ENCODE measurements at places on chromosomes 1 and 21.

DNA sequence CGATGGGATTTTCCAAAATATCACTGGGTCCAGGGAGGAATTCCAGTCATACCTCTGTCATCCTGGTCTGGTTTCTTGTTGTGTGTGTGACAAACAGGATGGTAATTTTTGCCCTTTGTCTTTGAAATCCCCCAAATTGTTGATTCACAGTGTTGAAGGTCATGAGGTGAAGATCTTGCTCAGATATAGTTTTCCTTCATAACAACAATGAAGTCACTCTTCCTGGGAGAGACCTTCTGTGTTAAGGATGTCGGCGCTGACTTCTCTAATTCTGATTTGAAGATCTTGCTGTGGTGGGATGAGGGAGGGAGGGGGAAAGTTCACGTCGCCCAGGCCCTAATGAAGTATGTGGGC, 32.2 kb upstream of the MPZL1 start:
- no peak for DNase-seq

- peak; percentile 2 for DNase-seq
These were observed 42.1 kb upstream of the OSBPL9 start for GRCh38 chr1:51574796-51575195.

DNA sequence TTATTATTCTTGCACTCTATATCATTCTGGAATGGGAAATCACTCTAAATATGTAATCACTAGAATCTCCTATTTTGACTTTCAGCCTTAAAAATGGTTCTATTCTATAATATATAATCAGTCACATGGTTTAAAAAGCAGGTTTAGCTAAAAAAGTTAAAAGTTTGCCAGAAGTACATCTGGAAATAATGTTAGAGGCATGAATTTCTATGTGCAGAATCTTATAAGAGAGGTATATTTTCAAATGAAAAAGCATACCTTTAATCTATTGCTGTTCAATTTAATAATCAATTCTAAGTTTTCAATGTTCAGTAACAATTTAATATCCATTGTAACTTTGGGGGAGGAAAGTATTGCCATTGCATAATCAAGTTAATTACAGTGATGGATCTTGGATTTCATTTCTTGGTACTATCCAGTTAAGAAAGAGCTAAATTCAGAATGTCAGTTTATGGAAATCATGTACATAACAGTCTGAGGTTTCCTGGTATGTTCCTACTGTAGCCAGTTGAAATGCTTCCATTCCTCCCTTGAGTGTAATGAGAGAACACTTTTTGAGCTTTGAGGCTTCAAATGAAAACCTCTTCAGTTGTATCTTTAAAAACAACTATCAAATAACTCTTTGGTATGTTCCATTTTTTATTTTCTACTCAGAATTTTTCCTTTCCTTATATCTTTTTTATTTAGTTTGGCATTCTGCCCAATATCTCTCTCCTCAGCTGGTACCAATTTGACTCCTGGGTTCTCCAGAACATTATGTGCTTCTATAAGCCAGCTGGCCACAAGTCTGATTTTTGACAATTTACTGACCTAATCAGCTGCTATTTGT, 175.7 kb upstream of the COL11A1 start:
- DNase-seq = no peak

- DNase-seq = no peak
These were observed 19.3 kb downstream of the INSRR start for GRCh38 chr1:156839426-156840109.

DNA sequence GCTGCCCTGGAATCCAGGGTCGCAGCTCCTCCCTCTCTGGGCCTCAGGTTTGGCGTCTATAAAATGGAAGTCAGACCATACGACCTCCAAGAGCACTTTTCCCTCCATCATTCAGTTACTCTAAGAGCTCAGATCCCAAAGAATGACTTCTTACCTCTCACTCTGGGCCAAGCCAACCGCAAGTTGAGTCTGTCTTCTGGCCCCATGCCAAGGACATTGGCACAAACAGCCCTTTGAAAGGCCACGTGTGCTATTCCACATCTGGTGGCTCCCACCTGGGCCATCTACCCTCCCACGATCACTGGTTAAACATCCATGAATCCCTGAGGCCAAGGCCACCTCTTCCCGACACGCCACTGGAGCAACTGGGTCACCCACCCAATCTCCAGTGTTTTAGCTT, 12.4 kb downstream of the SLC2A7 start:
- DNase-seq = no peak

- no peak for DNase-seq
These were observed 159.1 kb upstream of the KCNK2 start for GRCh38 chr1:214923278-214923915.

DNA sequence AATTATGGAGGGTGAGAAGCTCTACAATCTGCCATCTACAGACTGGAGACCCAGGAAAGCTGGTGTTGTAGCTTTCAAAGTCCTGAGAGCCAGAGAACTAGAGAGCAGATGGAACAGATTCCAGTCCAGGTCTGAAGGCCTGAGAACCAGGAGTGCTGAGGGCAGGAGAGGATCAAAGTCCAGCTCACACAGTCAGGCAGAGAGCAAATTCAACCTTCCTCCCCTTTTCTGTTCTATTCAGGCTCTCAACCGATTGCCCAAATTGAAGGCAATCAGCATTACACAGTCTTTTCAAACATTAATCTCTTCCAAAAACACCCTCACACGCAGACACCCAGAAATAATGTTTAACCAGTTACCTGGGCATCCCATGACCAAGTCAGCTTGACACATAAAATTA, 2.5 kb upstream of the TMPRSS2 start:
- no peak for DNase-seq

GRCh38 chr1:185581020-185581419, 153.2 kb upstream of the HMCN1 start:
- DNase-seq = no peak

GRCh38 chr1:228159008-228159665, 6.5 kb upstream of the IBA57 start:
- no peak for DNase-seq

DNA sequence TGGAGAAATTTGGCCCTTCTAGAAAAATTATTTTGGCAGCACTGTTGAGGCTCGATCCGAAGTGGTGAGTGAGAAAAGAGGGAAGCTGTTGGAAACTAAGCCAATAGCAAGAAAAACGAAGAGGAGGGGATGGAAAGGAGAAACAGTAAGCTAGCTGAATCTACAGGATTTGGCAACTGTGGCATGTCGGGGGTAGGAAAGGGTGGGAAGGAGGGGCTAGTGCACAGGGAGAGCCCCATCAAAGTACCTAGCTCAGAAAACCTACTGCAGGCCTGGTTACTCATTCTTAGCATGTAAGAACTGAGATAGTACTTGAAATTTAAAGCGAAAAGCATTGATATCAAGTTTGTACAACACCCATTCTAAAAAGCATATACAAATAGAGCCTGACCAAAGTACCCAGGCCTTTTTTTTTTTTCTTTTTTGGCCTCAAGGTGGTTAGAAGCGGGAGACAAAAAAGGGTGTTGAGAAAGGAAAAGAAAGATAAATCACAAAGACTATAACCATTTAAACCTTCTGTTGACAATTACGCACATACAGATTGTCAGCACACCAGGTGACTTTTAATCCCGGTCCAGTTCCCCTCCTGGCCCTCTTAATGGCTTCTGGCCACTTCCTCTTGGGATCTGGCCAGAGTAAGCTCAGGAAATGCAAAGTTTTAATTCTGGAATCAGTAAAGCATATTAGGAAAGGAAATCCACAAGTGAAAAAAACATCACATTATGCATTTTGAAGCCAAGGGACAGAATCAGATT, 50.4 kb downstream of the SLC16A1 start:
- DNase-seq = no peak

DNA sequence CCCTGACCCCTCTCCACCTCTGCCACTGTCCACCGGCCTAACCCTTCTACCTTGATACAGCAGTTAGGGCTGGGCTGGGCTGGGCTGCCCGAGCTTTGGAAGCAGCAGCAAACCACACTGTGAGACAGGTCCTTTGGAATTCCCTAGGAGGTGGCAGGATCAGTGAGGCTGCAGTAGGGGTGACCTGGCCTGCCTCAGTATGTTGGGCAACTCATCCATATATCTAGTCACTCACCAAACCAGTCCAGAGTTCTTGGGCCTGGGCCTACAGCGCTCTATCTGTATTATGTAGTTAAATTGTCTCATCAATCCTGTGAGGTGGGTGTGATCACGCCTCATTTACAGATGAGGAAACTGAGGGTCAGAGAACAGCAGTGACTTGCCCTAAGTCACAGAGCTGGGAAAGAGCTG, 13.3 kb upstream of the SYNC start:
- no peak for DNase-seq

- no peak for DNase-seq
These were observed 17.4 kb downstream of the IL6R start for GRCh38 chr1:154422521-154422920.

DNA sequence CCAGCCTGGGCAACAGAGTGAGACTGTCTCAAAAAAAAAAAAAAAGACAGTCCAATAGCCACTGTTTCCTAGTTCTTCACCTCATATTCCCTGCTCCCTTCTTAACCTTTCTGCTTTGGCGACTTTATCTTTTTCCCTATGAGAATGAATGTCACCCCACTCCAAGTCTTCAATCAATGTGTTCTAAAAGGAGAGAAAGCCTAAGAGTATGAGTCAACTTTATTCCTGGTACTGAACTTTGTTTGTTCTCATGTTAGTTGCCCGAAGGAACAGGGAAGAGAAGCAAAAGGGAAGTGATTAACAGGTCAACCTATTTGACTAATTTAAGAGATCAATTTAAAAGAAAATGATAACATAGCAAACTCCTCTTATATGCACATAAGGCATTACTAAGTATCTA, 39.9 kb upstream of the SLC16A1 start:
- DNase-seq = no peak

DNA sequence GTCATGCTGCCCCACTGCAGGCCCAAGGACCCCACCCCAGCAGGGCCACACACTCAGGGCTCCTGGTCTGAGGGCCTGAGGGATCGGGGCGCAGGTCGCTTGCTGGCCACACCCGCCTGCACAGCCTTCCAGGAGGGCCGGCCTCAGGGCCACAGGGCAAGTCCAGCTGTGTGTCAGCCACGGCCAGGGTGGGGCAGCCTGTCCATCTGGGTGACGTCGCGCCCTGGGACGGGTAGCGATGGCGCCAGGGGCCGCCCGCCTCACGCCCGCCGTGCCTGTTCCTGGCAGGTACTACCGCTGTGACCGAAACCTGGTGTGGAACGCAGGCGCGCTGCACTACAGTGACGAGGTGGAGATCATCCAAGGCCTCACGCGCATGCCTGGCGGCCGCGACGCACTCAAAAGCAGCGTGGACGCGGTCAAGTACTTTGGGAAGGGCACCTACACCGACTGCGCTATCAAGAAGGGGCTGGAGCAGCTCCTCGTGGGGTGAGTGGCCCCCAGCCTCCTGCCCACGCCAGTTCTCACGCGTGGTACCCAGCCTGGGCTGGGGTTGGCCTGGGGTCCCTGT, 2.5 kb downstream of the COL6A1 start:
- no peak for DNase-seq

GRCh38 chr1:208238710-208239472, 5.3 kb downstream of the PLXNA2 start:
- no peak for DNase-seq

DNA sequence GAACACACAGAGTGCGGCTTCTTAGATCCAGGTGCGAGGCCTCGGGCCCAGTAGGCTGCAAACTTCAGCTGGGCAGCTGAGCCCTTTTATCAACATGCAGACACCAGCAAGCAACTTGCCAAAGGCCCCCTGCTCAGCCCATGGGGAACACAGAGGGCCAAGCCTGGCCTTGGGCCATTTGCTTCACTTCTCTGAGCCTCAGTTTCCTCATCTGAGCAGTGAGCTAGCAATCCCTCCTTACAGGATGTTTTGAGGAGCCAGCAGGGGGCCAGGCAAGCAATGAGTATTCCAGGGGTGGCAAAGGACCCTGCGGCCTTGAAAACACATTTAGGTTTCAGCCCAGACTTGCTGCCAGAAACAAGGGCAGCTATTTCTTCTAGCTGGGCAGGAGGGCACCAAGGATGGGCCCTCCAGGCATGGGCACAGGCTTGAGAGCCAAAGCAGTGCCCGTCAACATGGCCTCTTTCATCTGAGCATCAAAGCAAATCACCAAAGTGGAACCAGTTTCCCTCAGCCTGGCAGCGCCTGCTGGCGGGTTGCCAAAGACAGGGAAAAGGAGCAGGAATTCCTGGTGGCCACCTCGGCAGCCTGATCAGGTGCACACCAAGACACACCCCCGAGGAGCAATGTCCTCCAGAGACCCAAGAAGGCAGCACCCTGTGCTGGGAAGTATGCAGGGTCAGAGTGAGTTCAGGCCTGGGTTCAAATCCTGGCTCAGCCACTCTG, 1.4 kb downstream of the MATN1 start:
- DNase-seq = no peak
